ENCODE measurements at places on chromosomes 3 and 15.

DNA sequence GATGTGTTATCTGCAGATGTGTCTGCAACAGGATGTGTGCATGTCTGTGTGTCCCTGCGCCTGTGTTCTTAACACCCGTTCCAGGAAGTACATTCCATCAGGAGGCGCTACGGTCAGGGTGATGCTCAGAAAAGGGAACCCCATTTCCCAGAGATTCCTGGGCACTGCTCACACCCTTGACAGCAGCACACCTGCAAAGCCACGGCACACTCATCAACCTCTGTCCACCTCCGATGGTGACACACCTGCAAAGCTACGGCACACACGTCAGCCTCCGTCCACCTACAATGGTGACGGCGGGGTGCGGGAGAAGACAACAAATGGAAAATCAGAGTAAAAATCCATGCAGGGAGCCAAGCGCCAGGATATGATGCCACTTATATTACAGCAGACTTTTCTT is 55.4 kb downstream of the NIPA2 start:
- DNase-seq = no peak

DNA sequence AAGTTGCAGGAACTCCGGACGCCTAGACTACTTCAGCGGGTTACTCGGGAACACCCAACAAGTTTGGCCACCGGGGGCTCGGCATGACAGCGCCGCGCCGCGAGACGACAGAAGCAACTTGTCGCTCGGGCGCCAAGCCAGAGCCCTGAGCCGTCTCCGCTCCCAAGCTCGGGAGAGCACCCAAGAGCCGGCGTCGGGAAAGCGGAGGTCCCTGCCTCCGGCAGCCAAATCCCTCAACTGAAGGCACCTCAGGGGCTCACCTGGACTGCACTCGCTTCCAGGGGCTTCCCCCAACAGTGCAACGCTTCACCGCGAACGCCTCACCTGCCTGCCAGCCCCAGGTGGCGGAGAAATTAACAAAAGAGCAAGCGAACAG is 640 bp downstream of the MB21D2 start:
- peak; percentile 22 for DNase-seq

GRCh38 chr15:63772520-63772919 is 61.2 kb downstream of the HERC1 start:
- DNase-seq = no peak

DNA sequence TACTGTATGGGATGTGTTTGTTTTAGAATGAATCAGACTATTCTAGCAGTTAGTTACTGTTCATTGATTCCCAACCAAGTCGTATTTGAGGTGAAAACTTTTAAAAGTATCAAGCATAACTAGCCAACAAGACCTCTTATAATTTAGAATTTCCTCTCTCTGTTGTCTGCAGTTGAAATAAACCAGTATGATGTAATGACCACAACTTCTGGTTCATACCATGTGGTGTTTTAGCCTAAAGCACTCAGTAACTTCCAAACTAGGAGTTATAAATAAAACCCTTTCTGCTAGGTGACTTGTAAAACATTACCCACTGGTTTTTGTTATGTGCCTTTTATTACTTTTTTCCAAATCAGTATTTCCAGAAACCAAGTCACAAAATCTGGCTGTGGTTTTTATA is 19.8 kb upstream of the P2RY12 start:
- no peak for DNase-seq

DNA sequence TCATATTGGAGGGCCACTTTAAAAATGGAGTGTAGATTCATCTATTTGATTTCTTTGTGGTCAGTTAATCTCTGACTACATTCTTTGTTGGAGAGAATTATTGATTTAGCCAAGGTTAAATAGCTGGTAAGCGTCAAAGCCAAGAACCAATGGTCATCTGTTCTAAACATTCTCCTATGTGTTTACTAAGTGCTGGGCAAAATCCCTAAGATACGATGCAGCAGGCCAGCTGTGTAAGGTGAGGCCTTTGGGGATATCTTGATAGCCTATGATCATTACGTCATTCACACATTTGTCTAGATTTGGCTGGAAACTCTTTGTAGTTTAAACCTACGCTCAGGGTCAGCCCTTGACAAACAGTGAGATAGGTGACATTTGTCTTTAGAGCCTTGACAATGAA is 236.2 kb downstream of the NR1D2 start:
- no peak for DNase-seq

DNA sequence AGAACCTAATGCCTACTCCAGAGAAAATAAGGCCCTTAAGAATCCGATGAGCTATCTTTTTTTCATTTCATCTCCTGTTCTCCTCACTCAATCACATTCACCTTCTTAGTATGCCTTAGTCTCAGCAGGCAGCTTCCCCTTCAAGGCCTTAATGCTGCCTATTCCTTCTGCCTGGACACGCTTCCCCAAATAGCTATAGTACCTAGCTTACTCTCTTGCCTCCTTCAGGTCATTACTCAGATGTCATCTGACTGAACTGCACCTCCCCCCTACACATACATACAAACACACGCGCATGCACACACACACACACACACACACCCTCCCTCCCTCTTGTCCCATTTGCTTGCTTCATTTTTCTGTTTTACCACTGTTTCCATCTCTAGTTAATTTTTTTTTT is 191.5 kb upstream of the MLF1 start:
- no peak for DNase-seq

DNA sequence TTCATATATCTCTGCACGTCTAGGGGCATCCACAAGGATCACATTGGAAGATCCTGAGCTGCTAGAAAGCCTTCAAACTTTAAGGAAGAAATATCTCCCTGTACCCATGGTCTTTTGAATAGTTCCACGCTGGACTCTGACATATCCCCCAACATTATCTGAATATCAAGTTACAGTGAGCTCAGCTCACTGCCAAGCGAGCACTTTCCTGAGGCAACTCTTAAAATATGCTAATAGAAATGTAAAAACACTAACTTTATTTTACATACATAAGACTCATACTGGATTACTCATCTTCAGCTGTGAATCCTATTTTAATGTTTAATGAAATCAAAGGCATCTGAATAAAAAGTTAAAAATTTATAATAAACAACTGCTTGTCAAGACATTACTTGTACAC is 420.2 kb upstream of the CCDC54 start:
- DNase-seq = no peak

DNA sequence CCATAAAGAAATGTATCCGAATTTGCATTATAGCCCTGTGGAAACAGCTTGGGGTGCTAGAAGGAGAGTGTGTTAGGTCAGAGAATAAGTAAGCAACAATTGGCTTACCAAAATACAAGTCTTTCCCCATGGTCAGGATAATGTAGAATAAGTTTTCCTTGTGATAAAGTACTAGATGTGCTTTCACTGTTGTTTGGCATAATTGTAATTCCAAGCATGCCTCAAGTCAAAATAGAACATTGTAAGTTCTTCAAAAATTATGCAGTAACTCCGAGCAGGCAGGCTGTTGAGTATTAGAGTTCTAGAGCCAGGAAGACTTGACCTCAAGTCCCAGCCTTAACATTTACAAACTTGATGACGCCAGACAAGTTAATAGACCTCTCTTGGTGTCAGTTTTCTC is 242.0 kb downstream of the TUSC7 start:
- DNase-seq = no peak

Measured in activated CD4-positive, alpha-beta T cell treated with anti-CD3 and anti-CD28 coated beads, Interleukin-2, amount 50 U/mL, for 1 hour (primary cell).